ENCODE measurements at places on chromosomes 4 and X. TPM values are rescaled to one million over a fixed set of nuclear protein-coding genes. Genes with fewer than 3 reads are reported as not detected.

Gene TLR8
- total RNA-seq = not detected

Gene SLC38A5
- total RNA-seq = 21.2 TPM

Gene CLTRN
- total RNA-seq = not detected

Gene PDE6B
- total RNA-seq = 6.9 TPM

Gene GLRB
- 42.8 TPM for total RNA-seq
